Posterior cingulate gyrus (tissue), 11 donors: ENCODE measurements at places on chromosomes 7 and 10.

DNA sequence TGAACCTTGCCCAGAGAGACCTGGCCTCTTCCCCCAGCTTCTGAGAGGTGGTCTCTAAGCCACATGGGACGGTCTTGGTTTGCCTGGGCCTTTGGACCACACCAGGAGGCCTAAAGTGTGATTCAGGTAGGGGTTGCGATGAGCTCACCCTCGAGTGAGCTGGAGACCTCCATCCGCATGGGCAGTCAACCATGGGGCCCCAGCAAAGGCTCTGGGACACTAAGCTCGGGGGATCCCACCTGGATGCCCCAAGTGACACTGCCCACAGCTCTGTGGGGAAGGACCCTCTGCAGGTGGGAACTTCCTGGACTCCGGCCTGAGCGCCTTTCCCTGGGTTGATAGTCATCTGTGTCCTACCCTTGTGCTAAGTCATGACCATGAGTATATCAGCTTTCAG lies 57.1 kb upstream of the FAM20C start:
- no peak for DNase-seq

DNA sequence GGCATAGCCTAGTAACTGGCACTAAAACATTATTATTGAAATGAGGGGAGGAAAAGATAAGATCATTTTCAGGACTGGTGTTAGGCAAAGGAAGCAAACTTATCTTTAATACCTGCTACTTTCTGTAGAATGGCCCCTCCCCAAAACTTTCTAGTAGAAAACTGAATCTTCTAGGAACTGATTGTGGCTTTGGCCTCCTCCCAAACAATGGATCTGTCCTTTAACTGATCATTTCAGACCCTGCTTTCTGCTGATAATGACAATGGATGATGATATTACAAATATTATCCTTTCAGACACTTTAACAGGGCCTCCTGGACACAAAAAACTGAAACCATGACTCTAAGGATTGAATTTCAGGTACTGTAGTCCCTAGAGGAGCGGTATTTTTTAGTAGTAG lies 55.1 kb downstream of the EZH2 start:
- no peak for DNase-seq

- peak; percentile 75 for DNase-seq
Observed at GRCh38 chr10:102775935-102776669, 32.4 kb downstream of the WBP1L start.

DNA sequence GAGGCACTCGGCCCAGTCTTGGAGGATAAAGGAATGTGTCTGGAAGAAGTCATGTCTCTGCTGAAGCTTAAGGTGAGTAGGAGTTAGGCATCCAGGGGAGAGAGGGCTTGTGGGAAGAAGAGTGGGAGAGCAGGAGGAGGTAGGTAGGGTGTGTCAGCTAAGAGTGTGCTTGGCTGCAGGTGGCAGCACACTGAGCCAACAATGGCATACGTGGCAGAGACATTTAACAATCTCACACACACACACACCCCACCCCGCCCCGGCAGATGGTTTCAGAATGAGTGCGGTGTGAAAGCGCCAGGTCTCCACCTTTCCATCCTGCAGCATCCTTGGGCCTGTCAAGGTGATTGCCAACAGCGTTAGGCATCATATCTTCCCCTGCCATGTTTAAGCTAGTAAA lies 11.2 kb upstream of the ARPC1A start:
- no peak for DNase-seq

- DNase-seq: no peak
Observed at GRCh38 chr7:28698840-28699239, 259.3 kb downstream of the TRIL start.
